ENCODE measurements at places on chromosomes 4 and X.

- no peak for DNase-seq
These were observed 81.3 kb upstream of the SCML1 start for GRCh38 chrX:17656035-17656418.

DNA sequence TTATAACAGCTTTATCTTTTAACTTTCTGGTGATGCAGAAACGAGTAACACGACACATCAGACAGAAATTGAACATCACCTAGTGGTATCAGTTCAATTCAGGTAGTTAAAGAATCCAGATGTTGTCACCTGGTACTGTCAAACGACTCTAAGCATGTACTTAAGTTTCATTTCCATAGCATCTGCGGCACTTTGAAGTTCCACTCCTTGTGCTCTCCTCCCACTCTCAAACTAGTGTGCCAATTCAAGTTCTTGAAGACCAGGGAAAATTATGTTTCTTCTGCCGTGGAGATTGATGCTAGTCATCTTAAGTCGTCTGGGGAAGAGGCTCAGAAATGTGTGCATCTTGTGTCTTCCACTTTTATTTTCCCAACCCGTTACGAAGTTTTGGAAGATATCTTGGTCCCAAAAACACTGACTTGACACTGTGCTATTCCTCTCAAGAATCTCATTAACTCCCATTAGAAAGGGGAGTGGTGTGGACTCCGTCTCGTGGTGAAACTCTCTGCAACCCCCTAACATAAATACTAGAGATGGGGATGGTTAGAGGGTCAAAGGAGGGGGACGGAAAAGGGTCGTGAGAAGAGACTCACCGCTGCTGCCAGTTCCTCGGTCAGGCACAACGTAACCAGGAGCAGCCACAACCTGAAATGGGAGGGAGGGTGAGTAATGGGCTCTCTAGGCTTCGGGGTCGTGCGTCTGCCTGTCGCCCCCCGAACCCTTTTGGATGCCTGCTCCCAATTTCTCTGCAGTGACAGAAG lies 693 bp downstream of the COL4A6 start:
- DNase-seq: no peak

GRCh38 chr4:4685810-4686795 lies 144.3 kb upstream of the STX18 start:
- no peak for DNase-seq

DNA sequence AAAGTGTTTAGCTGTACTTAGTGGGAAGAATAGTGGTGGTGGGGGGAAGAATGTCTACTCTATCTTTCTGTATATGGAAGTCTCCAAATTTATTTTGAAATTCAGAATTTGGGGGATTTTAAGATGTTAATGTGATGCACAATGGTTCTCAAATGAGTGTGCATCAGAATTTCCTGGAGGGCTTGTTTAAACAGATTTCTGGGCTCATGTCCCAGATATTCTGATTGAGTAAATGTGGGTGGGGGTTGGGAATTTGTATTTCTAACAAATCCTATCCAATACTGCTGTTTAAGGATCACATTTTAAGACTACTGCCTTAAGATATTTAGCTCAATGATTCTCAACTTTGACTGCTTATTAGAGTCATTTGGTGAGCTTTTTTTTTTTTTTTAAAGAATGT lies 15.1 kb upstream of the INTS6L start:
- DNase-seq: no peak

GRCh38 chrX:107825698-107826237 lies at the start of gene MID2:
Gene MID2 (plus strand): TSS chrX:107825866. CDS start chrX:107826427, 561 bp downstream.
- DNase-seq: no peak

- DNase-seq: no peak
These were observed 325.0 kb downstream of the FBXO8 start for GRCh38 chr4:173958445-173958844.

GRCh38 chrX:7117587-7117986 lies 29.9 kb upstream of the STS start:
- no peak for DNase-seq

DNA sequence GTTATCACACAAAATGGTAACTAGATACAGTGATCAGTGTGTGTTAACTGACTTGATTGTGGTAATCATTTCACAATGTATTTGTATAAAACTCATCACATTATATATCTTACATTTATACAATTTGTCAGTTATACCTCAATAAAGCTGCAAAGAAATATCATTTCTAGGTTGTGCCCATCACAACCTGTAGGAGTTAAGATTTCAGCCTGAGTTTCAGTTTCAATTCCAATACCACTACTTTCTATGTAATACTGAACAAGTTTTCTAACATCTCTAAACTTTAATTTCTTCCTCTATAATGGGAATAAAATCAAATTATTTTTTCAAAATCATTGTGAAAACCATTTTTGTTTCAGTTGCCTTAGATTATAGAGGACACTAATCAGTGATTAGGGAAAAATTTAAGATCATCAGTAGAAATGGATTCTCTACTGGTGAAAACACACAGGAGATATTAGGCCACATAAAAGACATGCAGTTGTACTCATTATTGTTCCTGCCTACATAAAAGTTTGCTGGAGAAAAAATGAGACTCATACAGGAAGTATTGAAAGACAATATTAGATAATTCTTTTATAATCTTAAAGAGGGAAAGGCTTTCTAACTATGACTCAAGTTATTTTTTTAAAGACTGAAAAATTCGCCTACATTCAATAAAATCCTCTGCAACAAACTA lies 18.4 kb upstream of the TBC1D1 start:
- no peak for DNase-seq

- no peak for DNase-seq
These were observed 192.0 kb upstream of the ANK2 start for GRCh38 chr4:112857461-112857860.

DNA sequence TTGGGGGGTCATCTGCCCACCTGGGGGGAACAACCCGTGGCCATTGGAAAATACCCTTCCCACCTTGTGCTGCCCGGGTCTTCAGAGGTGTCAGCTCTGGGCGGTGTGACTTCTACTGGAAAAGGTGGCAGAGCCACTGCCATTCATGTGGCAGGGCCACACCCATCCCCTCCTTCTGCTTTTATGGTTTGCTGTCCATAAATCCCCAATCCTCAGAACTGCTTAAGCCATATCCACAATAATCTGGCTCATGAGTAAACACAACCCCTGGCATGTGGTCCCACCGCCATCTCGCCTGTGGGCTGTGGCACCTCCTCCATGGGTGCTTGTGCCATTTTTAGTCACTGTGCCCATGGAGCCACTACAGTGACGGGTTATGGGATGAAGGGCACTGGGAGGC lies 20.6 kb downstream of the SORCS2 start:
- no peak for DNase-seq

- no peak for DNase-seq
These were observed 190.2 kb upstream of the CPEB2 start for GRCh38 chr4:14812101-14812500.

DNA sequence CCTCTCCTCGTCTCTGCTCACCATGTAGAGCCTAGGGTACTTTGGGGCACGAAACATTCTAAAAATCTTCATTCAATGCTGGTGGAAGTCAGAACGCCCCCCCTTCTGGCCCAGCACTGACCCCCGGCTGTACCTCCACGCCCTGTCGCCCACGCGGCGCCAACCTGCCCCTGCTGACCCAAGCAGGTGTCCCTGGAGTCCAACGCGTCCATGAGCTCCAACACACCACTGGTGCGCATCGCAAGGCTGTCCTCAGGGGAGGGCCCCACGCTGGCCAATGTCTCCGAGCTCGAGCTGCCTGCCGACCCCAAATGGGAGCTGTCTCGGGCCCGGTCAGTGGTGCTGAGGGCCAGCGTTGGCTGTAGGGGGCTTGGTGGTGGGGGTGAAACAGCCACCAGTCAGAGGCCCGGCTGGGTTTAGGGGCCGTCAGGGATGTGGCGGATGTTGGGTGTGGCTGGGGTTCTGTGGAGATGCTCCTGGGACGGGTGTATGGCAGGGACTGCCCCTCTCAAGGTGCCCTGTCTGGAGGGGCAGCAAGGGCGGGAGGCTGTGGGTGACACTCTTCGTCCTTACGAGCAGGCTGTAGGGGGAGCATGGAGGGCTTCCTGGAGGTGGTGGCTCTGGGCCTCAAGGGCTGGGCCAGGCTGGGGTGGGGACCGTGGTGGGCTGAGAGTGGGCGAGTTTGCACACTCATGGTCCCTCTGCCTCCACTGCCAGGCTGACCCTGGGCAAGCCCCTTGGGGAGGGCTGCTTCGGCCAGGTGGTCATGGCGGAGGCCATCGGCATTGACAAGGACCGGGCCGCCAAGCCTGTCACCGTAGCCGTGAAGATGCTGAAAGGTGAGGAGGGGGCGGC lies 11.8 kb downstream of the FGFR3 start:
- no peak for DNase-seq

DNA sequence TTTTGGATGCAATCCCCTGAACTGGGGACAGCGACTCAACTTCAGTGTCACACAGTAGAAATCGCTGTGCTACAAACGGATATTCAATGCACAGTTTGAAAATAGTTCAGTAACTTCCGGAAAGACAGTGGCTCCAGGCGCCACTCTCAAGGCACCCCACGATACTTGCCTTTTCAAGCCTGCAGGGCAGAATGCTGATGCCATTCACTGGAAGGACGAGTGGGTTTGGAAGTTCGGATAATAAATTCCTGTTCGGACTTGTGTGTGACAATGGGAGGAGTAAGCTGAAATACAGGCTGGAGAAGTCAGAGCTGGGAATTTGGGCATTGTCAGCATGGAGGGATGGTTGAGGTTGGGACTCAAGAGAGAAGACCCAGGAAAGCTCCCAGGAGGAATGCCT lies 64.3 kb upstream of the HELT start:
- no peak for DNase-seq

GRCh38 chrX:73215246-73215645 lies 595 bp upstream of the NAP1L2 start:
- DNase-seq: no peak

DNA sequence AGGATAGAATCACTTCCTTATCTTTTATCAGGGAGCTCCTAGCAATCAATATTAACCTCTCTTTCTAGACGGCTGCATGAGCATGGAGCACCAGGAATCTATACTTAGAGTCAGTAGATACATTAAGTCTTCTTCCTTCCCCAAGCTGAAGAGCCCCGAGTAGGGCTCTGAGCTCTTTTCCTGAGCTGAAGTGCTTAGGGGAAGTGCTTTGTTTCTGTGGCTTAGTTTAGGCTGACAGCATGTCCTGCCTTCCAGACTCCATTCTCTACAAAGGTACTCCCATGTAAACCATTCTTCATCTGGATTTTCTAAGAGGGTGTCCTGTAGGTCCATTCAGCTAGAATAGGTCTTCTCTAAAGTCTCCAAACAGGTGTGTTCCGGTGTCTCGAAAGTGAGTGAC lies 127.5 kb upstream of the AFF2 start:
- no peak for DNase-seq

DNA sequence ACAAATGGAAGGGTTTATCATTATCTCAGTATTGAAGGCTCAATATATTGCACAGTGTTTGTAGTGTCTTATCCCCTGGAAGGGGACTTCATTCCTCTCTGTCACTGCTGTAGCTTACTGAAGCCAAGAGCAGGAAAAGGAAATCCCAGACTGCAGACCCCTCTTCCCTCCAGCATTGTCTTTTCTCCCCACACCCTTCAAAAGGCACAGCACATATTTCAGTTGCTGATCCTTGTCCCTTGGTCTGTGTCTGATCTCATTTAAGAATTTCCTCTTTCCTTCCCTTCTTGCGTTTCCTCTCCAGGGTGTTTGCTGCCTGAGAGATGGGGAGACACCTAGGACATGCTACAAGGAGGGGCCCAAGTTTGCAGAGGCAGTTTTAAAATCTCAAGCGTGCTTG lies 40.1 kb downstream of the STIM2 start:
- DNase-seq: no peak

DNA sequence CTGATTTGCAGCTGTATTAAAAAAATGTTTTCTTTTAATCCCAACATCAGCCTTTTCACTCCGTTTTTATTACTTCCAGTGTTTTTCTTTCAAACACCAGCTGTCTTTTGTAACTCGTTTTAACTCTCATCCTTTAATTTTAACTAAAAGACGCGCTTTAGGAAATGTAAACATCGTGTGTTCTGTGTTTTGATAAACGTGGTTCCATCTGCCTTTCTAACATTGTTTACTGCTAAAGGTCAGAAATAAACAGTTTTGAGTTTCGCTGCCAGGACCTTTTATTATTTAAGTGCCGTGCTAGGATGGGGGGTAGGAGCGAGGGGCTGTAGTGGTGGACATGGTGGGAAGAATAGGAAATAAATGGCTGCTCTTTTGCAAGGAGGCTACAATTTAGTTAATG lies 1.5 kb downstream of the N4BP2 start:
- no peak for DNase-seq

GRCh38 chr4:173189117-173189693 lies 20.6 kb downstream of the GALNT7 start:
- DNase-seq: no peak

All from stimulated activated CD8-positive, alpha-beta memory T cell treated with anti-CD3 and anti-CD28 coated beads, Interleukin-15, amount 100 ng/mL, for 4 hours (primary cell).